ENCODE measurements at places on chromosomes 16 and 17.
A peak's percentile ranks its signal among the peaks of the same experiment; 100 is the strongest.

DNA sequence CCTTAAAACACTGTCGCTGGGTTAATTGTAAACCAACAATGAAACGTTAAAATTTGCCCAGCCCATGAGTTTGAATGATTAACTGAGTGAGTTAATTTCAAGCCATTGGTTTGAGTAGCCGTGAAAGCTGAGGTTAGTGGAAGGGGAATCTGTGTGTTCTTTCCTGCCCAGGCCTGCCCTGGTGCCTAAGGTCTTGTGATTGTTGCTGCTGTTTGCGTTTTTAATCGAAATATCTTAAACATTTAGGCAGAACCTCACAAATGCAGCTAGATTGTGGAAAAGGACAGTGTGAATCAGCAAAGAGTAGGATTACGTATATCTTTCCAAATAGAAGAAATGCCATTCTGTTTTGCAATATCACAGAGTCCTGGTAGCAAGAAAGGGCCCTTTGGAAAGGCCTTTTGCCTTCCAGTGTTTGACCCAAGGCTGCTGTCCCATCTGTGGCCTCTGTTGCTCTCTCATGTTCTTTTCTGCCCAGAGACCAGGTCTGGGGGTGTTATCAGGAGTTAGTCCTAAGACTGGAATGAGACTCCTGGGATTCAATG is 113.8 kb downstream of the MSI2 start:
- DNase-seq: no peak

DNA sequence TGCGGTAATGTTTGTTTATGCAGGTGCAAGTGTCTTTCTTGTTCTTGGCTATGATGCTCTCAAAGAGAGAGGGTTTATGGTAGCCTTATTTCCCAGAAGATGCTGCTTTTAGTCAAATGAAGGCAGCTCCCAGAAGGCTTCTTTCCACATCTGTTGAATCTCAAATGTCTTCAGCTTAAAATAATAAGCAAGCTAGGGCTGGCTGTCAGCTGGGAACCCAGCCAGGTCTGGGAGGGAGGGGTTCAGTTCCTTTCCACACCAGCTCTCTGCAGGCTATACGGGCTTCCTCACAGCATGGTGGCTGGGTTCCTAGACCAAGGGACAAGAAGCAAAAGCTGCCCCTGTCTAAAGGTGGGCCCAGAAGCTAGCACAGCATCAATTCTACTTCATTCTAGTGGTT is 47.4 kb upstream of the ATF7IP2 start:
- DNase-seq: no peak

GRCh38 chr16:56789360-56789759 is 59.4 kb downstream of the NUP93 start:
- DNase-seq: no peak

DNA sequence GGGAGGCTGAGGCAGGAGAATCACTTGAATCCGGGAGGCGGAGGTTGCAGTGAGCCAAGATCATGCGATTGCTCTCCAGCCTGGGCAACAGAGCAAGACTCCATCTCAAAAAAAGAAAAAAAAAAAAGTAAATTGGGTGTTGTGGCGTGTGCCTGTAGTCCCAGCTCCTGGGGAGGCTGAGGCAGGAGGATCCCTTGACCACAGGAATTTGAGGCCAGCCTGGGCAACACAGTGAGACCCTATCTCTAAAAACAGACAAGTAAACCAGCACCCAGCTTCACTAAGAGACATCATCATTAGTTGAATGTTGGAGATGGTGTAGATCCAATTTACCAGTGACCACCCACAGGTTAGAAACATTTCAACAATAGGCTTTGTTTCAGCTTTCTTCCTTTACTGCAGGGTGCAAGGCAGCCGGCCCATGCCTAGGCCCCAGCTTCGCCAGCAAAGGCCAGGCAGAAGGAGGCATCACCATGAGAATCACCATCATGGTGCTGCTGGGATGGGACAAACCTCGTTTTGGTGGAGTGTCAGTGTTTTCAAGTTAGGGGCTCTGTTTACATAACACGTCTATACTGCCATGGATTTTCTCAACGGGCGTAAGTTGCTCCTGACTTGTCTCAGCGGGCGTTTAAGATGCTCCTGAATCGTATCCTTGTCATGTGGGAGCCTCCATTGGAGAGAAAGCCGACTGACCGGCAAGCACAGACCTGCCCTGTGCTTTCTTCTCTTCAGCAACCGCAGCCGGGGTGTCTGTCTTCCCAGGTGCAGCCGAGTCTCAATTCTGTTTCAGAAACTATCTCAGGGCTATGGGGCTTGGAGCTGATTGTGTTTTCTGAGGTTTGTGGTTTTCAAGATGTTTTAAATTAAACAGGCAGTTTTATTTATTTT is 7.3 kb downstream of the TCF25 start:
- no peak for DNase-seq

DNA sequence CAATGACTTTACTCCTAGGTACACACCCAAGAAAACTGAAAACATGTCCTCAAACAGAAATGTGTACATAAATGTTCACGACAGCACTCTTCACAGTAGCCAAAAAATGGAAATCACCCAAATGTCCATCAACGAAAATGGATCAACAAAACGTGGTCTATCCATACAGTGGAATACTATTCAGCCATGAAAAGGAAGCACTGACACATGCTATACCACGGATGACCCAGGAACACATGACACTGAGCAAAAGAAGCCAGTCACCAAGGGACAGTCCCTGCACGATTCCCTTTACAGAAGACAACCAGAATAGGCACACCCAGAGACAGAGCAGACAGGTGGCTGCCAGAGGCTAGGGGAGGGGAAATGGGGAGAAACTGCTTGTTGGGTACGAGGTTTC is 11.3 kb downstream of the ZNF500 start:
- no peak for DNase-seq

GRCh38 chr16:79632289-79632688 is 31.8 kb upstream of the MAF start:
- DNase-seq: no peak

- DNase-seq: no peak
Measured at GRCh38 chr16:11493531-11493929, 93.2 kb downstream of the LITAF start.

GRCh38 chr17:67138392-67138791 is 94.0 kb downstream of the CACNG1 start:
- no peak for DNase-seq

DNA sequence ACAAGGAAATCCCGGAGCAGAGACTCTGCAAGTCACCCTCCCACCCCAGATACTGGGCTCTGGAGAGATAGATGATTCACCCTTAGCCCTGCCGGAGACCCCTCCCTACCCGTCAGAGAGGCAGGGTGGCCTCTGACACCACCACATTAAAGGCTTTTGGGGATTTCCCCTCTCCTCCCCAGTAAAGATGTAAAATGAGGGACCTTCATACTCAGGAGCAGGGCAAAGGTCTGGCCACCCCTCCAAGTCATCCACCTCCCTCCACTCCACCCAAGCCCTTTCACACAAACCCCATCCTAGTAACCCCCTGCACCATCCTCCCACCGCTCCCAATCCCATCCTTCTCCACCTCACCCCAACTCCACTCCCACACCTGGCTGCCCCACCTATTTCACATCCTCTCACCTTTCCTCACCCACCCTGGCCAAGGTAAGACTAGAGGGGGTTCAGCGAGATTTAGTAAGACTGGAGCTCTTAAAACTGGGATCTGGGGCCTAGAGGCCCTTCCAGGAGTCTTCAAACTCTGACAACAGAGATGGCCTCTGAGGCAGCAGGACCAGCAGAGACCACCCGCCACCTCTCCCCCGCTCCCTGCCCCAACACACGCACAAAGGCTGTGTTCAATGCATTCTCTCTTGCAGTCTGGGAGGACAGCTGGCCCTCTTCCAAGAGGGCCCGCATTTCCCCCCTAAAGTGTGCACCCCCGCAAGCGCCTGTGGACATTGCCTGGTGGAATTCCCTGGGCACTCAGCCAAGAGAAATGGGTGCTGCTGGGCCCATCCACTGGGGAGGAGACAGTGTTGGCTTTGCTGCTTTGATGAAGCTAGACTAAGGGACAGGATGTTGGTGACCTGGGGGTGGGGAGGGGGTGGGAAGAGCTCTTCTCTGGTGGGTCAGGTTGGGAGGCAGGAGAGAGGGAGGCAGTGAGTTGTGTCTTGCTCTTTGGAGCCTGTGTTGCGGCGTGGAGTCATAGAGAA is 1.1 kb downstream of the ABAT start:
- DNase-seq: peak; percentile 29

DNA sequence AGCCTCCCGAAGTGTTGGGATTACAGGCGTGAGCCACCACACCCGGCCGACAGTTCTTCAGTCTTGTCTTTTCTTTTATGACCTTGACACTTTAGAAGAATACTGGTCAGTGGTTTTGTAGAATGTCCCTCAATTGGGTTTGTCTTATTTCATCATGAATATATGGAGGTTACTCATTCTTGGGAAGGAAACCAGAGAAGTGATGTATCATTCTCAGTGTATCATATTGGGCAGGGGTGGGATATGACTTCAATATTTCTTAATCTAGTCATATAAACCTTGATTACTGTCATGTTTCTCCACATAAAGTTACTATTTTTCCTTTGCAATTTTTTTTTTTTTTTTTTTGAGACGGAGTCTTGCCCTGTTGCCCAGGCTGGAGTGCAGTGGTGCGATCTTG is 36.9 kb downstream of the SNTB2 start:
- no peak for DNase-seq

DNA sequence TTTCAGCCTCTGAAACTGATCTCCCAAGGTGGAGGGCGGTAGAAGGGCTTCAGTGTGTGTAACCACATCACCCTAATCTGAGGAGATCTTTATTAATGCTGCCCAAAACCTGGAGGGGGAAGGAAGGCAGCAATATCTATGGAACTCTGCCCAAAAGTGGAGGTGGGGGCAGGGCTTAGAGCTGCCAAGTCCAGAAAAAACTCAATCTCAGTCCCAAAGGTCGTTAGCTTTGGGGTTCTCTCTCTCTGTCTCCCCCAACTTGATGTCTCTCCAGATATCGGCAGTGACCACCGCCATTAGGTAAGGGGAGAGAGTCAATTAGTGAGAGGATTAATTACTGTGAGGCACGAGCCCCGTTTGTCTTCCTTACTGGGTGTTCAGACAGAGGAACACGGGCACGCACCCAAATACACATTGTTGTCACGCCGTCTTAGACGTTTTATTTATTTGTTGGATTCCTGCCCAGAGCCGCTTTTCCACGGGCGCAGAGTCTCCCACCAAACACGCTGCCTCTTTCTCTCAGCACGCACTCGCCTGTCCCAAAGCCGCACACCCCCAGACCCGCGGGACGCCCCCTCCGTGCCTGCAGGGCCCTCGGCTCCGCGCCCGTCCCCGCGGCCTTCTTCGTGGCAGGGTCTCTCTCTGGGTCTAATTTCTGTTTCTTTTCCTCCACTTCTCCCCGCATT is 5.4 kb upstream of the LHX1 start:
- no peak for DNase-seq

- peak; percentile 19 for DNase-seq
Measured at GRCh38 chr16:11224096-11224893, 31.7 kb downstream of the SOCS1 start.

DNA sequence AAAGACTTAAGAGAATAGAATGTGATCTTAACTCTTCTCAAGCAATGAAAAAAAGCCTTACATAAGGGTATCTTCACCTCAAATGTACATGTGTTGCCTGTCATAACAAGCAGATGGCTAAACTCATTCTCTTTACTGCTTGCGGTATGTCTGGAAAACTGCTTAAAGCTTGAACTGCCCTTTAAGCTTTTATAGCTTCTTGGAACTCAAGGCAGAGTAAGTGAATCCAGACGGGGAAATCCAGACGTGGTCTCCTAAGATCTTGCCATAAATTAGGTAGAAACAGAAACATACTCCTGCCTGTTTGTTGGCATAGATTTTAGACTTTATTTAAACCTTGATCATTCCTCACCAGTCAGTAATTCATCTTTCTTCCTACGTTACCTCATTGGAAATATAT is 19.6 kb downstream of the CLUAP1 start:
- no peak for DNase-seq

Measured in stimulated activated CD8-positive, alpha-beta memory T cell treated with anti-CD3 and anti-CD28 coated beads, Interleukin-15, amount 100 ng/mL, for 4 hours (primary cell).